ENCODE measurements at places on chromosomes 7 and 10. TPM values are rescaled to one million over a fixed set of nuclear protein-coding genes. Genes with fewer than 3 reads are reported as not detected.

SORBS1 gene
- total RNA-seq, result 90.5 TPM

VSIR gene
- 2.0 TPM for total RNA-seq

CYP3A4 gene
- total RNA-seq, result not detected

AGR2 gene
- 1.2 TPM for total RNA-seq

TMEM140 gene
- 0.41 TPM for total RNA-seq

WDFY4 gene
- total RNA-seq, result 0.41 TPM

AFAP1L2 gene
- total RNA-seq, result 6.1 TPM

HTR7 gene
- total RNA-seq, result 14.3 TPM

TRPV5 gene
- not detected for total RNA-seq

FGFBP3 gene
- total RNA-seq, result 18.3 TPM

JAKMIP3 gene
- total RNA-seq, result 4.1 TPM

TRIL gene
- 17.5 TPM for total RNA-seq

DMBT1 gene
- total RNA-seq, result not detected

TMEM196 gene
- total RNA-seq, result 18.8 TPM

TCTN3 gene
- 16.3 TPM for total RNA-seq

GIMAP6 gene
- total RNA-seq, result 6.9 TPM

HOXA4 gene
- not detected for total RNA-seq

FOXP2 gene
- total RNA-seq, result 20.0 TPM

NUTM2E gene
- under 0.01 TPM for total RNA-seq

TFEC gene
- 0.82 TPM for total RNA-seq
